Prostate gland (tissue), 2 donors: ENCODE measurements at places on chromosomes 11 and 22. TPM values are rescaled to one million over a fixed set of nuclear protein-coding genes. Genes with fewer than 3 reads are reported as not detected.

DNA sequence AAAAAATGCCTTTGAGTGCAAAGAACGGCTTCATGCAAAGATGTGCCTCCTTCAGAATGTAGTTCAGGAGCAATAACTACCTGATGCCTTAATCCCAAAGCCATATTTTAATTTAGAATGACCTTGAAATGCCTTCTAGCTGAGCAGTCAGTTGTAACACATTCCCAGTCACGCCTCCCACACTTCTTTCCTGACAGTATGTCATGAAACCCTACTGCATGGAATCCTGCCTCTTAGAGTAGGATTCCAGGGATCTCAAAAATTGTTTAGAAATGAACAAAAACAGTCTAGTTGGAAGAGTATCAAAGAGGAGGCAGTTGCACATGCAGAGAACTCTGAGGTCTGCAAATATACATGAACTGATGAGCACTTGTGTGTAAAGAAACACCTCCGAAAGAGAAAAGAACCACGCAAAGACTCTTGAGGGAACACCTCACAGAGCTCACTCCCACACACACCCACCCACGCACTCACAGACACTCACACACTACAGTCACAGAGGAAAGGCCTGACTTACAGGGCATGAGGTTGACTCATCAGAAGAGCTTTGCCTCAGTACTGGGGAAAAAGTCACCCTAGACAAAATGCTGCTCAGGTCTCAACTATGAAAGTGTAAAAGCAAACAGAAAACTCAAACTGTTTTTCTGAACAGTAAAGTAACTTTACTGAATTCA lies 77.4 kb downstream of the GGTLC2 start:
- DNase-seq = no peak

- no peak for DNase-seq
These were observed 539.3 kb upstream of the B3GAT1 start for GRCh38 chr11:134951305-134951700.

DNA sequence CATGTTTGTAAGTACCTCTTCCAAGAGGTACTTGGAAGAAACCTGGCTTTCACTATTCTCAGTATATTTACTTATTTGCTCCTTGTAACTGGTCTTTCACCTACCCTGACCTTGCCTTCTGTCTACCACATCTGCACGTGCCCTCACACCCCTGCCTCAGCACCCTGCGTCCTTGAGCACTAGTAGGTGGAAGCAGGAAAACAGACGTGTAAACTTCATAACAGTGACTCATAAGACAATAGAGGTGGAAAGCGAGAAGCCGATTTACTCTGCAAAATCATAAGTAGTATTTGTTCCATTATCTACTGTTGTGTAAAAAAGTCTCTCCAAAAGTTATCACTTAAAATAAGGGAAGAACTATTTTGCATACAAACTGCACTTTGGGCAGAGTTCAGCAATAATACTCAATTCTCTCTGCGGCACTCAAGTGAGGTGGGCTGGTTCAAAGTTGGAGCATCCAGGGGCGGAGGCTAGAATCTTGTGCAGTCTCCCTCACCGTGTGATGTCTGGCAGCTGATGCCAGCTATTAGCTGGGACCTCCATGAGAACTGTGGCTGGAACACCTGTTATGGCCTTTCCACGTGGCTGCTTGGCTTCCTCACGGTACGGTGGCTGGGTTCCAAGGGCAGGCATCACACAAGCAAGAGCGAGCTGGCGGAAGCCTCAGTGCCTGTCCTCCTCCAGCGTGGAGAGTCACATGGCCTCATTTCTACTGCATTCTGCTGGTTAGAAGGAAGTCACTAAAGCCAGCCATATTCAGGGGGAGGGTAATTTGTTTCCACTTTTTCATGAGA lies 30.4 kb downstream of the PACS1 start:
- peak; percentile 77 for DNase-seq

DNA sequence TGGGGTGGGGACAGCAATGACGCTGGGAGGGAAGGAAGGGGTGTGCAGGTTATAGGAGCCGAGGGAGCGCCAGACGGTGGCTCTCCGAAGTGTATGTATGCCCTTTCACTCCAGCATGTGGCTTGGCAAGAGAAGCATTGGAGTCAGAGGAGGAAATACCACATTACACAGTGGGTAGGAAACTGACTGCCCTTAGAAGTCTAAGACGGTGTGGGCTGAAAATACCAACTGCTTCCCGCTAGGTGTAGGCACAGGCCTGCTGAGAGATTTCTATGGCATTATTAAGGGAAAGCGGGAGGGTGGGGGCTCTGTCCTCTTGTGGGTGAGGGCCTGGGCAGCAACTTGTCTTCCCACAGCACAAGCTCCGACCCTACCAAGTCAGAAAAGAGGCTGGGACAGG lies 44.7 kb downstream of the CACNG2 start:
- no peak for DNase-seq

DNA sequence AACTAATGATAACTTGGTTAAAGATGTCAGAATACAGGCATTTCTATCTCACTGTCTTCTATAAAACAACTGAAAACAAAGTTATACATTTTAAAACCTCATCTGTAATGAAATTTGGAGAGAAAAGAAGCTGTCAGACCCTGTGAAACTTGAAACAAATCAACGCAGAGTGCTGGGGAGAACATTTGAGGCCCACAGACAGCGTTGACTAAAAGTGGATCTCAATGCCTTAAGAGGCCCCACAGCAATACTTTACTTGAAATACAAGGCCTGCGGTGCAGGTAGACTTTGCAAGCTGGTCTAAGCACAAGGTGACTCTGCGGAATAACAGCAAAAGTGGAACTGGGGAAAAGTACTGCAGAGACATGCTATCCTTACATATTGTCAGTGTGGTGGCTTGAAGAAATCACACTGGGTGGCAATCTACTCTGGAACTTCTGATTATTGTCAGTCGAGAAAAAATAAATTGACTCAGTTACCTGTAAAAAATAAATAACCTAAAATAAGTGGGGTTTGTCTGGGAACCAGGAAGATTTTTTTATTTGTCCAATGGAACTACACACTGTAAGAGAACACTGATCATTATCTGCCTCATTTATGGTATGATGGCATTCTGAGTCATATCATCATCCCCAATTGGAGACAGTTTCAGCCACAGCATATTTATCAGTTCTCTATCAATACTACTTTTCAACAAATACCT lies 138.9 kb downstream of the LUZP2 start:
- peak; percentile 3 for DNase-seq

DNA sequence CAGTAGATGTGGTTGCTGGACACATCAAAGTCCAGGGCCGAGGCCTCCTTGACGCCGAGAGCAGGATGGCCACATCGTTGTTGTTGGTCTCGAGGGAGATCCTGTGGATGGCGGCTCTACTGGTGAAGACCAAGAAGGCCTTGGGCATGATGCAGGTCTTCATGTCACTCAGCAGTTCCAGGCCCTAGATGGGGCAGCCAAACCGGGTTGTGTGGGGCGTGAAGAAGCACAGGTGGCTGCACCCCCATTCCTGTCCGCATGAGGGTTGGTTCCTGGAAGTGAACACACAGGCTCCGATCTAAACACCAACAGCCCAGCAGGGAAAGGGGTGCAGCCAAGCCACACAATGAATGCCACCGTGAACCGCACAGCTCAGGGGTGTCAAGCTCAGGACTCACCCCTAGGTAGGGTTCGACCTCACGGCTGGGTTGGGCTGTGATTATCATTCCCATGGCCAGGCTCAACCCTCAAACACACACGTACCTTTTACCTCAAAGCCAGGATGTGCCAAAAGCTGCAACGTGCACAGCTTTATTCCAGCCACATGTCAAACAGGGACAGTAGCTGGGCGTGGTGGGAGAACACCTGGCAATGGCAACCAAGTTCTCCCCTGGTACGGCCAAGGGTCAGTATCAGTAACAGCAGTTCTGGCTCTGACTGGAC lies 132.3 kb downstream of the CRYBB2 start:
- DNase-seq = no peak

DNA sequence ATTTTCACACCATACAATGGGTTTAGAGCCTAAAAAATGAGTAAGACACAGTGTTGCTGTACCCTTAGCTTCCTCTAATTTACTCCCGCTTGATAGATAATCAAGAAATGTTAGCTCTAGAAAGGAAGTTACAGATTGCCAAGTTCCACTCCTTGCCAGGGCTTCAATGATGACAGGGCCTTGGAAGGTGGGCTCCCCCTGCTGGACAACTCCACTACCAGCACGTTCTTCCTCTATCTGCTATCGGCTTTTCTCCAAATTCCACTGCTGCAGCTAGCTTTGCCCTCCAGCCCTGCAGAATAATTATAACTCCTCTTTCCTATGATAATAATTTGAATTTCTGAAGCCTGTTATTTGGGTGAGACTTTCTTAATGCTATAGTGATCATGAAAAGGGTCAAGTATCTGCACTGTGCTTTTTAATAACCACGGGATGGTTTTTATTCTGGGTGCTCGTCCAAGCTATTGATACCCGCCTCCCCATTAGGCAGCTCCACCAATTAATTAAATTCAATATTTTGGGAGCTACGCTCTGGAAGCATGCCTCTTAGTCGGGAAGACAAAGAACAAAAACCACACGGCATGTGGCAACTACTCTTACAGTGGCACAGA lies 9.0 kb downstream of the SYN3 start:
- DNase-seq = peak; percentile 83

DNA sequence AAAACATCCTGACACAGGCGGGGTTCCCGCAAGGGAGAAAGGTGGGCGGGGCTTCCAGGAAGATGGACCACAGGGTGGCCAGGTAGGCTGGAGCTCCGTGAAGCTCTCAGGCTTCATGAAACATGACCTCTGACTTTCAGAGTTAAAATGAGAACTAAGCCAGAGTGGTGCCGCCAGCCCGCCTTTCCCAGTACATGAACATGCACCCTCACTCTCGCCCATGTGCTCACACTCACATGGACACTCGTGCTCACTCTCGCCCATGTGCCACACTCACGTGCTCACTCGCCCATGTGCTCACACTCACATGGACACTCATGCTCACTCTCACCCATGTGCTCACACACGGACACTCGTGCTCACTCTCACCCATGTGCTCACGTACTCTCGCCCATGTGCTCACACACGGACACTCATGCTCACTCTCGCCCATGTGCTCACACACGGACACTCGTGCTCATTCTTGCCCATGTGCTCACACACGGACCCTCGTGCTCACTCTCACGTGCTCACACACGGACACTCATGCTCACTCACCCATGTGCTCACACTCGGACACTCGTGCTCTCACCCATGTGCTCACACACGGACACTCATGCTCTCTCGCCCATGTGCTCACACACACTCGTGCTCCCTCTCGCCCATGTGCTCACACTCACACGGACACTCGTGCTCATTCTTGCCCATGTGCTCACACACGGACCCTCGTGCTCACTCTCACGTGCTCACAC lies 10.0 kb downstream of the RNH1 start:
- DNase-seq = no peak

GRCh38 chr11:133162227-133162626 lies 370.1 kb downstream of the OPCML start:
- DNase-seq = peak; percentile 13

GRCh38 chr22:20064140-20064480 lies 15.9 kb upstream of the DGCR8 start:
- no peak for DNase-seq

DNA sequence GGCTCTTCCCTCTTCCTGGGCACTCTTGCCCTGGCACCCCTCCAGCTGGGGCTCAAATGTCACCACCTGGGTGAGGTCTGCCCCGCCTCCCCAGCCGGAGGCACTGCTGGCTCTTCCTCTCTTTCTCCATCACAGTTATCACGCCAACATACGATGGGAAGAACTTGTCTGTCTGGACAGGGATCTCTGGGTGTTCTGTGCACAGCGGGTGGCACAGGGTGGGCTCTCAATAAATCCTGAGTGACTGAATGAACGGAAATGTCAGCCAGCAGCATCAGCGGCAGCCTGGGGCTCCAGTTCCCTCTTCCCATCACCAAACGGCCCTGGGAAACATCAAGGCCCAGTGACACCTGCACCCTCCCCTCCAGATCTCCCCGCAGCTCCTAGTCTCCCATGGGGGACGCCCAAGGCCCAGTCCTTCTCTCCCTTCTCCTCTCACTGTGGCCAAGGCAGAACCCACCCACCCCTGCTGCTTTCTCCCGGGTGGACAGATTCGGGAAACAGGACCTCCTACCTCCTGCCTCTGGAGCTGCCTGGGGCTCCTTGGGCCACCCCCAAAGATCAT lies 440 bp upstream of the SLC25A45 start:
- DNase-seq = no peak

- no peak for DNase-seq
These were observed 15.3 kb upstream of the MYRF start for GRCh38 chr11:61737131-61737530.

- DNase-seq = no peak
These were observed 1735.0 kb downstream of the LRRC4C start for GRCh38 chr11:39724404-39724803.

DNA sequence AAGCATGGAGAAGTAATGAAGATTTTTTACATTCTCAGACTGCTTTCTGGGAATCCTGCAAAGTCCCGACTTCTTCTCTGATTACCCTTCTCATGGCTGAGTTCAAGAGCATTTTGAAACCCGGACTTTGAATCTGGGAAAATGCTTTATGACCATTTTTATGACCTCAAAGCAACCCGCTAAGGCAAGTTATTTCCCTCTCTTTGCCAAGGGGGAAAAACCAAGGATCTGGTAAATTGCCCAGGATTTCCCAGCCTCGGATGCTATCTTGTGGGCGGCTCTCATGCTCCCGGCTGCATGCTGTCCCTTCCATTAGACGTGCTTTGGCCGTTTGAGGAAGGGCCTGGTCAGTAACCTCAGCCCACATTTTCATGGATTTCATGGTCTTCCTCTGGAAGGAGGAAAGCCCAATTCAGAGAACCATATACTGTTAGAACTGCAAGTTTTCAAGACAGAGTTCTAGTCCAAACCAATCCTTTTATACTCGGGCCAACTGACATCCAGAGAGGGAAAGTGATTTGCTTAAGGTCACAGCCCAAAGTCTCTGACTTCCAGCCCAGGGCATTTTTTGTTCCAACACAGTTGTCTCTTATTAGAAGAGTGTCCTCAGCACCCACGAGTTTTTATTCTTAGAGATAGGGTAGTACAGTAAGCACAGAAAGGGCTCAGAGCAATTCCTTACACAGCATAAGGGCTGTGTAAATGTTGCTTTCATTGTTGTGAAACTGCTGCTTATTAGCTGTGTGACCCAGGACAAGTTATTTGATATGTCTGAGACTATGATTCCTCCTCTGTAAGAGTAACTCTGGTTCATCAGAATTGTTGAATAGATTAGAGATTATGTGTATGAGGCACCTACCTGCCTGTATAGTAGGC lies 77.4 kb downstream of the NAV2 start:
- no peak for DNase-seq

DNA sequence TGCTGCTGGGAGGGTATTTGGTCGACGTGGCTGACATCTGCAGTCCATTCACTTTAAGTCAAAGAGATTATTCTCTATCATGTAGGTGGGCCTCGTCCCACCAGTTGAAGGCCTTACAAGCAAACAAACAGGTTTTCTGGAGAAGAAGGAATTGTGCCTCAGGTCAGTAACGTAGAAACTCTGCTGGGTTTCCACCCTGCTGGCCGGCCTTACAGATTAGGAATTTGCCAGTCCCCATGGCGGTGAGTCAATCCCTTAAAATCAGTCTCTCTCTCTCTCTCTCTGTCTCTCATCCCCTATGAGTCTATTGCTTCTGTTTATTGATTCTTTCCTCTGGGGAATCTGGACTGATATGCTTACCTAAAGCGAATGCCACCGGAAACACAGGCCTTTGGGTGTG lies 75.4 kb upstream of the FGF3 start:
- no peak for DNase-seq

Gene TTC28
- total RNA-seq = 29.2 TPM

Gene PHLDA2
- 12.4 TPM for total RNA-seq

Gene OR2AG2
- 0.91 TPM for total RNA-seq

Gene MFRP
- not detected for total RNA-seq

Gene RAB39A
- total RNA-seq = 0.97 TPM

Gene KIAA1671
- total RNA-seq = 53.1 TPM

Gene PRAME
- total RNA-seq = 103 TPM
